ENCODE measurements at places on chromosomes 11 and 22. TPM values are rescaled to one million over a fixed set of nuclear protein-coding genes. Genes with fewer than 3 reads are reported as not detected.

The SMC1B gene
- polyA plus RNA-seq = 0.17 TPM

The P4HA3 gene
- 1.3 TPM for polyA plus RNA-seq

The CALCA gene
- 3.0 TPM for polyA plus RNA-seq

The HBG1 gene
- 1,002 TPM for polyA plus RNA-seq

The KREMEN1 gene
- 35.9 TPM for polyA plus RNA-seq

The TNRC6B gene
- 16.8 TPM for polyA plus RNA-seq

The PLEKHA7 gene
- polyA plus RNA-seq = 30.2 TPM

The CRYBB1 gene
- polyA plus RNA-seq = 1.0 TPM

The RAG1 gene
- 2.0 TPM for polyA plus RNA-seq

The SHANK2 gene
- polyA plus RNA-seq = 28.1 TPM

The SPON1 gene
- polyA plus RNA-seq = 94.5 TPM

DNA sequence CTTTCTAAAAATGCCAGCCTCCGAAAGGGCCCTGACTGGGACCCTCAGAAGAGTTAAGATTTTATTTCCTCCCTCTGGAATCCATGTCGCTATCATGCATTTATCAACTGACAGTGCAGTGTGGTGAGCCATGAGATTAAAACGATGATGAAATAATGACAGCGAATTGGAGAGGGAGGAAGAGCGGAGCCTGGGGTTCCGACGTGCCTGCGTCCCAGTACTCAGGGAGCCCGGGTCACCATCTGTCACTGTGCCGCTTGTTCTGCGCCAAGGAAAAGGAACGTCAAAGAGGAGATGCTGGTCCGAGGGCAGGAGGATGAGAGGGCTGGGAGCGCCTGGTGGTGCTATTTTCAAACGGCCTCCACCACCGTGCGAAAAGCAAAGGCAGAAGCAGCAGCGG, 46.2 kb downstream of the MACROD1 start:
- no peak for DNase-seq

GRCh38 chr22:25702040-25702439, 39.9 kb upstream of the MYO18B start:
- no peak for DNase-seq

- no peak for DNase-seq
These were observed 9.4 kb downstream of the SPATA19 start for GRCh38 chr11:133835593-133836548.

GRCh38 chr11:112355726-112356125, 95.1 kb upstream of the PLET1 start:
- no peak for DNase-seq

- DNase-seq = no peak
These were observed 32.1 kb downstream of the YAP1 start for GRCh38 chr11:102142333-102142732.

DNA sequence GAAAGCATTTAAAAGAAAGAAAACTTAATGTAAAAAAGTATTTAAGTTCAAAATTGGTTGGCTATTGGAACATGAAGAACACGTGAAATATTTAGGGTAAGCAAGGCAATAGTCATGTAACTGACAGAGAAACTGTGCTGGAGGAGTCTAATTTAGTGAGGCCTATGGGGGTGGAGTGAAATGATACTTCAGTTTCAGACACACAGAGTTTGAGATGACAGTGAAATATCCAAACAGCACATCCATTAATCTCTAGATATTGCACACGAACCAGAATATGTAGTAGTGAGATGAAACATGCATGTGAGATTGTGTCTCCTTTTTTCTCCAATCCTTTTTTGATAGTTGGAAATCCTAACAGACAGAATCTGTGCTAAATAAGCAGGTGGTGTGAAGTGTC, 739.0 kb downstream of the CNTN5 start:
- no peak for DNase-seq

- DNase-seq = no peak
These were observed 11.2 kb downstream of the DPP3 start for GRCh38 chr11:66491315-66491935.

- no peak for DNase-seq
These were observed 49.7 kb downstream of the CELF1 start for GRCh38 chr11:47503227-47503626.

DNA sequence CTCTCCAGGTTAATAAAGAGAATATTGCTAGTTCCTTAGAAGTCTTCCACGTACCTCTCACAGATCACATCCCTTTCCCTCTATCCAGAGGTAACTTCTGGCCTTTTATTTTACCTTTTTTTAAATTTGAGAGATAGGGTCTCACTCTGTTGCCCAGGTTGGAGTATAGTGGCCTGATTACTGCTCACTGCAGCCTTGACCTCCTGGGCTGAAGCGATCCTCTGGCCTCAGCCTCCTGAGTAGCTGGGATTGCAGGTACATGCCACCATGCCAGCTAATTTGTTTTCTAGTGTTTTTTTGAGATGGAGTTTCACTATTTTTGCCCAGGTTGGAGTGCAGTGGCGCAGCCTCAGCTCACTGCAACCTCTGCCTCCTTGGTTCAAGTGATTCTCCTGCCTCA, 24.4 kb downstream of the YAP1 start:
- no peak for DNase-seq

DNA sequence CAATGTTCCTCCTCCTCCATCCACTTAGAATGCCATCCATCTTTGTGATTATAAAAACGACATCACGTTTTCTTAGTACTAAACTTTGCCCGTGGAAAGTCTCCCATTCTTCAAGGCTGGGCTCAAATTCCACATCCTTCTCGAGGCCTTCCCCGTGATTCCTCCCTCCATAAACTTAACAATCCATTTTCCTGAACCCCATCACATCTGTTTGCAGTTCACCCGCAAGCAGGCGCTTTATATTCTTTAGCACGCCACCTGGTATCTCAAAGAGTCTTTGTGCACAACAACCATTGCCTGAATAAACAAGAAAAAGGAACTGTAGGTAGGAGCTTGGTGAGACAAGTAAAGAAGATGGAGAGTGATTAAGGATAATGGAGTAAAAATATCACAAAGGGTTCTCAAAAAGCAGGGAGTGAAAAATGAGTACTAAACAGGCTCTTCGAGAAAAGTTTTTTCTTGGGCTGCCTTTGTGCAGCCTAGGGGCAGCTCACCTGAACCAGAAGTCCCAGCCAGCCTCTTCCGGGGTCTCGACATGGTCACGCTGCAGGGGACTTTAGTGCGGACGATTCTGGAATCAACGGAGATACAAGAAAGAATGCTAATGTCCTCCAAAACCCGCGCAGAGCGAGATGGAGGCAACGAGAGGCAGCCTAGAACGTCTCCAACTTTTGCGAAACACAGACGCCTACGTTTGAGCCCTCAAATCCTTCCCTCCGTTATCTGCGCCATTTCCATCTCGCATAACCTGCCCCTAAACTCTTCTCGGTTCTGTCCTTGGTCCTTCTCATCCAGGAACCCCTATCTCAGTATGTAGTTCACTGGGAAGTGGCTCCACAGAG, 585 bp downstream of the THYN1 start:
- no peak for DNase-seq

DNA sequence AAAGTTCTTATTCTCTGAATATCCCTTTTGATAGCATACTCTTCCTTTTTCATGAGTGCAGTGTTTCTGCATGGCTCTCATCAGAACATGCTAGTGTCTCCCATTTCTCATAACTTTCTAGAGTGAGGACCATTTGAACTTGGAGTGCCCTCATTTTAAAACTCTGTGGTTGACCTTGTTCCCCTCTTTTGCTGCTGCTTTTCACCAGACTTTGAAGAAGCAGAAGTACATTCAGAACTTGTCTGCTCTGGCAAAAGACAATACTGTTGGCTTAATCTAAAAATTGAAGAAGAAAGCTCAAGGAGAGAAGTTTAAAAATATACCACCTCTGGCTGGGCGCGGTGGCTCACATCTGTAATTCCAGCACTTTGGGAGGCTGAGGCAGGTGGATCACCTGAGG, 35.0 kb downstream of the PPARA start:
- DNase-seq = no peak

DNA sequence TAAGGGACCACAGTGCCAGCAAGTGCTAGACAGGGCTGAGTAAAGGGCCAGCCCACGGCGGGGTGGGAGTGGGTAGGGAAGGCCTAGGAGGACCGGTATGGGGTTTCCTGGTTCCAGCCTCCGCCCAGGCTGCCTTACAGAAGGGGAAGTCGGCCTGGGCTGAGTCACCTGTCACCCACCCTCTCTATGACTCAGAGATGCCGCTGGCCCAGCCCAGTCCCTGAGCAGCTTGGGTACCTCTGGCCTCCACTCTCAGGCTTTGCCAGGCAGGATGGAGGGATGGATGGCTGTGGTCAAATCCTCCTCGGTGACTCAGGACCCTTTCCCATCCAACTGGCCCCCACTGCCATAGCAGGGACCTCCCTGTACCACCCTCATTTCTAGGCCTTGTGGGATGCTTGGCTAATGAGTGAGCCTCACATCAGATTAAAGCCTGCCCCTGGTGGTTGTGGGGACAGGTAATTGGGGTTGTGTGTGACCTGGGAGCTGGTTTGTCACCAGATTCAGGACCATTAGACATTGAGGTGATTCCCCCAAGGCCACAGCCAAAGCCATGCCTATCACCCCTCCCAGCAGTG, 13.9 kb downstream of the SLC35E4 start:
- peak; percentile 72 for DNase-seq

DNA sequence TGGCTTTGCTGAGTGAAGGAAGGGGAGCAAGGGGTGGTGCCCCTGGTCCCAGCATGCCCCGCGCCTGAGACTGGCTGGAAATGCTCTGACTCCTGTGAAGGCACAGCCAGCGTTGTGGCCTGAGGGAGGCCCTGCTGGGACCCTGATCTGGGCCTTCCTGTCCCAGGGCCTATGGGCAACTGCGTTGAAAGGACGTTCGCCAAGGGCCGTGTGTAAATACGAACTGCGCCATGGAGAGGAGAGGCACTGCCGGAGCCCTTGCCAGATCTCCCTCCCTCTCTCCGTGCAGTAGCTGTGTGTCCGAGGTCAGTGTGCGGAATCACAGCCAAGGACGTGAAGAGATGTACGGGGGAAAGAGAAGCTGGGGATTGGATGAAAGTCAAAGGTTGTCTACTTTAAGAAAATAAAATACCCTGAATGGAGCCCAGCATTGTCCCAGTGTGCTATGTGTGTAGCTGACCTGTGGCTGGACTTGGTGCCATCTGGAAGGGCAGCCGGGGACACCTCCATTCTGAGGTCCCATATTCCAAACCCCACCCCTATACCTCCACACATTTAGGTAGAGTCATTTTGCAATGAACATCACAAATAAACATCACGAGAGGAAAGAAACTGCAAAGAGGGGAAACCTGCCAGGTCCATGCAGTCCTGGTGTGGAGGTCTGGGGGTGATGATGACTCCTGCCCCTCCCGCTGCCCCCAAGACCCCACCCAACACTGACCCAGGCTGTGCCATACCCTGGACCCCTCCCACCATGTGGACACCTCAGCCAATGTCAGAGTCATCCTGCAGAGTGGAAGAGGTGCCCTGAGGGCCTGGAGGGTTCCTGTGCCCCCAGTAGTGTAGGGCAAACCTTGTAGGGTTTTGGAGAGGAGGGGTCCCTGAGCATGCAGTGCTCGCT, 16.9 kb downstream of the RSPH14 start:
- DNase-seq = no peak

GRCh38 chr11:71252770-71253730, 673 bp upstream of the SHANK2 start:
- DNase-seq = peak; percentile 72

DNA sequence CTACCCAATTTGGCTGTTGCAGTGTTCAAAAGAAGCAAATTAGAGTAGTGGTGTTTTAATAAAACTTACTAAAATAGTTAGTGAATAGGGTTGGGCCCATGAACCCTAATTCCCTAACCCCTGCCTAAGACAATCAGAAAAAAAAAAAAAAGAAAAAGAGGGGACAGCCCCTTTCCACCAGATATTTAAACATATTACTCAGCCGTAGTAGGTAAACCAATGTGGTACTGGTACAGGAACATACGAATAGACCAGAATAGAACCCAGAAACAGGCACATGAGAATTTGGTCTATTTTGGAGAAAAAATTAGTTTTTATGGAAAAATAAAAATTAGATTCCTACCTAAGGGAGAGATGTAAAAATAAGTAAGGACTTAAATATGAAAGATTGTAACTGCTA, 38.6 kb downstream of the MMP7 start:
- no peak for DNase-seq

GRCh38 chr22:17719911-17720310, 54.4 kb downstream of the BID start:
- no peak for DNase-seq

GRCh38 chr22:36867695-36868094, 6.9 kb downstream of the NCF4 start:
- DNase-seq = no peak

GRCh38 chr11:108906329-108906728, 241.5 kb downstream of the DDX10 start:
- DNase-seq = no peak

DNA sequence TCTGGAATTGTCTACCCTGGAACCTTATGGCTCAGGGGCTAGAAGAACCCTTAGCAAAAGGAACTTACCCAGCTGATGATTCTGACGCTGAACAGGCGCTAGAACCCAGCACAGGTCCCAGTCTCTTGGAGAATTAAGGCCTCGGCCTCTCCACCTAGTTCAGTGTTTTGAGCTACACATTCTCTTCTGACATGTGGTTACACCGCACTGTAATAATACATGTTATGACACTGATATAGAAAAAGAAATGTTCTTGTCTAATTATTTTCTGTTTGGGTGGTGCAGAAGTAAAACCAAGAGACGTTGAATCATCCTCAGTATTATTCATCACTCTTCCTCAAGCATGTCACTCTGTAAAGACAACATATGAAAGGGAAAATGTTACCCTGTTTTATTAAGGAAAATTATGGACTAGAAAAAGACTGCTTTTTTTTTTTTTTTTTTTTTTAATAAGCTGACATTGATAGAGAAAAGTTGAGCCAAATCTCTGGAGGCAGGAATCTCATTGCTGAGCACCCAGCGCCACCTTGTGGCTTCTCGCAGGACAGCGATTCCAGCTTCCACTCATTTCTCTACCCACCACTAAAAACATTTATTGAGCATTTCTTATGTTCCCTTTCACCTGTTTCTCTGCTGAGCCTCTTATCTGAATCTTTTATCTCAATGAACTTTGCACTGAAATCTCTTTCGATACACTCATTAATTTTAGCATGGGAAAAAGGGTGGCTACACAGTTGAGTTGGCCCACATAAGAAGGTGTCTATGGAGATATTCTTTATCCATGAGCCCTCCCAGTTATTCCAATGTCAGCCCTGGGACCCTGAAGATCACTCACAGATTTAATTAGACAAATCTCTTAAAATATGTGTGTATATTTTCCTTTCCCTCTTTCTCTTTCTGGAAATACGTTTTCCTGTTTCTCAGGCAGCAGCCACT, 12.6 kb upstream of the APLNR start:
- peak; percentile 66 for DNase-seq
